ENCODE measurements at places on chromosomes 4 and X. TPM values are rescaled to one million over a fixed set of nuclear protein-coding genes. Genes with fewer than 3 reads are reported as not detected.

GRCh38 chrX:40205471-40205870 is 107.7 kb upstream of the BCOR start:
- no peaks in the 10 kb centered on the region for H3K27me3 ChIP-seq
- H3K36me3 ChIP-seq = no peaks in the 10 kb centered on the region
- no peak overlapping the region for H3K27ac ChIP-seq
- no peak overlapping the region for H3K4me3 ChIP-seq
- DNase-seq = no peak
- peaks cover 7% of the 10 kb centered on the region for H3K4me1 ChIP-seq

GRCh38 chr4:168028970-168029597 is 63.3 kb upstream of the ANXA10 start:
- no peaks in the 10 kb centered on the region for H3K27me3 ChIP-seq
- no peak overlapping the region for H3K27ac ChIP-seq
- H3K4me1 ChIP-seq = no peaks in the 10 kb centered on the region
- H3K36me3 ChIP-seq = no peaks in the 10 kb centered on the region

GRCh38 chr4:52824603-52825459 is 37.3 kb upstream of the RASL11B start:
- DNase-seq = no peak
- H3K4me3 ChIP-seq = no peak overlapping the region

GRCh38 chr4:173910891-173911290 is 372.6 kb downstream of the FBXO8 start:
- no peak for DNase-seq
- no peak overlapping the region for H3K4me3 ChIP-seq
- H3K36me3 ChIP-seq = no peaks in the 10 kb centered on the region
- no peaks in the 10 kb centered on the region for H3K27me3 ChIP-seq
- no peak overlapping the region for H3K27ac ChIP-seq
- no peaks in the 10 kb centered on the region for H3K4me1 ChIP-seq

POU4F2 gene
- not detected for total RNA-seq

NMU gene
- total RNA-seq = 2.5 TPM

CD38 gene
- 47.6 TPM for total RNA-seq

RPL34 gene
- total RNA-seq = 3,878 TPM

OTOP1 gene
- total RNA-seq = 0.05 TPM
